ENCODE measurements at places on chromosomes 16 and 17.

- no peak for DNase-seq
Measured at GRCh38 chr17:8944748-8945147, 20.8 kb downstream of the PIK3R5 start.

DNA sequence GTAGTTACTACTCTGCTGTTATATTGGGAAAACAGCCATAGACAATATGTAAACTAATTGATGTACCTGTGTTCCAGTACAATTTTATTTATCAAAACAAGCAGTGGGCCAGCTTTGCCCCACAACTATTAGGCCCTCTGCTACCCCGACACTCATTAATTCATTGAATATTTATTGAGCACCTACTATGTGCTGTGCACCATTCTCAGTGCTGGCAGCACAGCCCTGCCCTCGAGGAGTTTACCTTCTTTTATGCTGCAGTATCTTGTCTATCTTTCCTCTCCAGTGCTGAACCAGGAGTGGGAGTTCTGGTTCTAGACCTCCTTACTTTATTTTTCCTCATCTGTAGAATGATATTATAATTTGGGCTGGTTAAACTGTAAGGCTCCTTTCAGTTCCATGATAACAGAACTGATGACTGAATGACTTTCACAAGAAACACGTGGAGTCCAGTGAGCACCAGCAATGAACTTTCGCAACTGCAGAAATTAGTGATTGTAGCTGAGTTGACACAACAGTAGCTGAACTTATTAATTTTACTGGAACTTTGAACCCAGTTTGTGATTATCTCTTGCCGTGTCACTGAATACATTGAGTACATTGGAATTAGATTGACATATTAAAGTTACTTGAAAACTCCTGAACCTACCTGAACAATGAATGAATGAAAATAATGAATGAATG is 2.4 kb downstream of the GOSR2 start:
- DNase-seq = no peak

- no peak for DNase-seq
Measured at GRCh38 chr17:14297161-14297851, 3.6 kb upstream of the HS3ST3B1 start.

DNA sequence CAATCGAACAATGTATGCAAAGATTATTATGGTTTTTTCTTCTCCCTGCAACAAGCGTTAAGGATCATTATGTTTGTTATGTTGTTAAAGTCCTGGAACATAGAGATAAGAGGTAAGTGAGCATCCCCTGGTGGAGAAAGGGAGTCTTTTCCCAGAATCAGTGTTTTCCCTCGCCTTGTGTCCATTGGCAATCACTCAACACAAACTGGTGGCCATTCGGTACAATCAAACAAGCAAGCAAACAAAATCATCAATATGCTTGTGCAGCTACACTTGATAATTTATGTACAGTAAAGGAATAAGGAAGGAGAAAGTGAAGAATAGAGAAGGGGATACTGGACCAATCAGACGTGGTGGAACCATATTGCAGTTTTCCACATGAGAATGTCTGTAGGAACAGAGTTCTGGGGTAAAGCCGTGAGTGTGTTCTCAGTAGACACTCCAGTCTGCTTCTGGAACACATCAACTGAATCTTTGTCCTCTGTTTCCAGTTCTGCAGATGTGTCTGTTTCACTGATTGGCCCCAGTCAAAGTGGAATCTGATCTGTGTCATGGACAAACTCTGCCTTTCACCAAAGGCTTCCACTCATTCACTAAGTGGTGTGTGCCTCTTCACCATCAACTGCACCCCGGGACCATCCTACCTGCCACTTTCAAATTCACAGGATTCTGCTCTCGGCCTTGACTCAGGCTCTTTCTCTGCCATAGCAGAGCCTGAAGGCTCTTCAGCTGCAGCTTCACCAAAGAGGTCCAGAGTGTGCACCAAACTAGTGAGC is 169.5 kb downstream of the AHSP start:
- no peak for DNase-seq

GRCh38 chr16:16988963-16989362 is 481.8 kb downstream of the XYLT1 start:
- DNase-seq = no peak

DNA sequence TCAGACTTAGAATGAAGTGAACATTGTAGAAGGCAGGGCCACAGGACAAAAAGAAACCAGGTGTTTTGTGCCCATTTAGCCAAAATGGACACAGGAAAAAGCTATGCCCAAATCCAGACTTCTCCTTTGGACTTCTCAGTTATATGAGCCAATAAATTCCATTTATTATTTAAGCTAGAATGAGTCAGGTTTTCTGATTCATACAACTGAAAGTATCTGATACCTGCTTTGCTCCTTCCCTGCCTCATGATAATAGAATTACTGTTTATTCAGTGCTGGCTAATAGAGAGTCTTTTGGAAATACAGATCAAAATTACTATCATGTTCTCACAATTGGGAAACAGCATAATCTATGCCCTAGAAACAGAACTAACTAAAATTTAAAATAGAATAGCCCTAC is 8.7 kb upstream of the CPD start:
- no peak for DNase-seq

DNA sequence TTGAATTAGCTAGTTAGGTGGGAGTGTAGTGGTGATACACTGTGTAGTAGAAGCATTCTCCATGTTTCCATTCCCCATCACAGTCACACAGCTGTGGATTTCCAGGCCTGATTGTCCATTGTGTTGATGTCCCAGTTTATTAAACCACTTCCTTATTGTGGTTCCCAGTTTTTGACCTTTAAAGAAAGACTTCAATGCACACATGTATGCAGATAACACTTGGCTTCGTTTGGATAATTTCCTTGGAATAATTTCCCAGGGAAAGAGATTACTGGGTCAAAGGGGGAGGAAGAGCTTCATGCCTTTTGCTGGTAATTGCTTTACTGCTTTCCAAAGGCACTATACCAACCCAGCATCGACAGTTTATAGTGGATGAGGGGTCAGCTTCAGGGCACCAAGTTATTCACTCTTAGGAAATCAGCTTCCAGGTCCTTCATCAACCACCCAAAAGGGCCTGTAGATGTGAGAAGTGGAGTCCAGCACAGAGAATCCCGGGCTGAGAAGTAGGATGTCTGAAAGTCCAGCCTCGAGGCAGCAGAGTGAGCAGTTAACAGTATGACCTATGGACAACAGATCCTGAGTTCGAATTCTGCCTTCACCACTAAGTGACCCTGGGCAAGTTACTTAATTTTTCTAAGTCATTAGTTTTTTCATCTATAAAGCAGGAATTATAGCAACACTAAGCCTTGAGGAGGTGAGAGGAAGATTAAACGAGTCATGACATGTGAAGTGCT is 31.3 kb upstream of the TNS4 start:
- DNase-seq = no peak

- no peak for DNase-seq
Measured at GRCh38 chr17:29412780-29413565, 22.8 kb downstream of the TAOK1 start.

DNA sequence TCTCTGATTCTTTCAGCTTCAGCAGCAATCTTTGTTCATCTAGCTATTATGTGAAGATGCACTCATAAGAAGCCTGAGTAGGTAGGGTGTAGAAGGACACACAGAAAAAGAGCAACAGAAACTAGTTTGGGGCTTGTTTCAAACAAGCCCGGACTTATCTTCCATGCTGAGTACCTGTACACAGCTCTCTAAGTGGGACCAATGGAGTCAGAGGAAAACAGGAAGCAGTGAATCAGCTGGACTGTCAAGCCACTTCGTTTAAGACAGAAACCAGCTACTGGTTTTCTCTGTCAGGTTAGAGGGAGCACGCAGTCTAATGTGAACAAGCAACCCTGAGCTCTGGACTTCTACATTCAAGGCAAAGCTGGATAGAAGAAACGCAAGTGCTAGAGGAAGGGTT is 16.0 kb downstream of the MAP2K6 start:
- DNase-seq = no peak

- DNase-seq = no peak
Measured at GRCh38 chr17:14270508-14270907, 30.4 kb upstream of the HS3ST3B1 start.

DNA sequence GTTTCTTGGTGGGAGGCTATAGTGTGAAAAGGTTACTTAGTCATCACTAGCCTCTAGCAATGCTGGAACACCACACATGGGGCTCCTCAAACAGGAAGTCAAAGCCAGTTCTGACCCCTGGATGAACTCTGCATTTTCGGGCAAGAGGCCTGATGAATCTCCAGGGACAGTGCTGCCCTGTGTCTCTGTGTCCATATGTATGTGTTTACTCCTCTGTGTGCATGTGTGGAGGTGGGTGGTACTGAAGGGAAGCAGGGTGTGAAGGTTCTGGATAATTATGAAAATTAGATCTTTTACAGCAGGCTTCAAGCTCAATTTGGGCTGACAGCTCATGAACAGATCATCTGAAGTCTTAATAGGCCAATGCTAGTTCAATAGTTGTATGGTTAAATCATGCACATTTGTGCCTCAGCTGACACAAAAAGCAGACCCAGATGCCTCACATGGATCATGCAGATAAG is 133.6 kb downstream of the SNX11 start:
- DNase-seq = peak; percentile 18

DNA sequence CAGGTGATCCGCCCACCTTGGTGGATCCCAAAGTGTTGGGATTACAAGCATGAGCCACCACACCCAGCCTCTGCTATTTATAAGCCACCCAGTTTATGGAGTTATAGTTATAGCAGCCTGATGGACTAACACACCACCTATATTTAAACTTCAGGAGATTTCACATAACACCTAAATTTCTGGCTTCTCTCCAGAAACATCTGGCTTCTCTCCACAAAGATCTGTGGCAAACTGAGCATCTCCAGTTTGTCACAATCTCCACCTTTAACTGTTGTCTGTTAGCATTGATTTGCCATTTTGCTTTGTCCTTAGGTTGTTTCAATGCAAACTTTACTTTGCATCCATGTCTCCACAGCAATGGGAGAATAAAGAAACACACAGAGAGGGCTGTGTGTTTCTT is 39.6 kb downstream of the GDE1 start:
- no peak for DNase-seq

- DNase-seq = no peak
Measured at GRCh38 chr17:77526728-77527350, 386.1 kb downstream of the SEC14L1 start.

DNA sequence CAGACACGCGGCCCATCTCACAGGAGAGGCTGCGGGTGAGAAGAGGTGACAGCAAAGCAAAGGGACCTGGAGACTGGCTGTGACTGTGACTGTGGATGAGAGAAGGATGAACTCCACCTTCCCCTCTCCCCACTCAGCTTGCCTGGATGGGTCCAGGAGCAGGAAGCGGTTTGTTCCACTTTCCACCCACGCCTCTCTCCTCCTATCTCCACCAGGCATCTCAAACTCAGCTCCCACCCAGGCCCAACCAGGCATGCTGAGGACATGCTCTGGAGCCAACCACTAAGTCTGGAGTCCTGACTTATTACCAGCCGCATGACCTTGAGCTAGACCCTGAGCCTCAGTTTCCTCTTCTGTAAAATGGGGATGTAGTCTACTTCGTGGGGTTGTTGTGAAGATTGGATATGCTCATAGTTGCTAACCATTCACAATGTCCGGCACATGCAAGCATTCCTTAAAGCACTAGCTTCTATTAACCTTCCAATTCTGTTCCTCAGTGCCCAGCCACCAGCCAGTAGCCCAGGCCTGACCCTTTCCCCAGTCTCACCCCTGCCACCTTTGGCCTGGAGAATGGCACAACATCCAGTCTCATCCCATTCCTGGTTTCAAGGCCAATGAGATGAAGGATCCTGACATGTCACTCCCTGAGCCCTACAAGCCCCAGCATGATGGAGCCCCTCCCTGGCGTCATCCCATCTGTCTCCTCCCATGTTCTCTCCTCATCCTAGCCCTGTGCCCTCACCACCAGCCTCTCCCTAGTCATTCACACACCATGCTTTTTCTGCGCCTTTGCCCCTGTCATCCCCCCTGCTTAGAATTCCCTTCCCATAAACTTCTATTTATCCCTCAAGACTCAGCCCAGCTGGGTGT is 2.3 kb downstream of the GAS2L2 start:
- DNase-seq = no peak

GRCh38 chr16:78365366-78365765 is 265.9 kb downstream of the WWOX start:
- no peak for DNase-seq

DNA sequence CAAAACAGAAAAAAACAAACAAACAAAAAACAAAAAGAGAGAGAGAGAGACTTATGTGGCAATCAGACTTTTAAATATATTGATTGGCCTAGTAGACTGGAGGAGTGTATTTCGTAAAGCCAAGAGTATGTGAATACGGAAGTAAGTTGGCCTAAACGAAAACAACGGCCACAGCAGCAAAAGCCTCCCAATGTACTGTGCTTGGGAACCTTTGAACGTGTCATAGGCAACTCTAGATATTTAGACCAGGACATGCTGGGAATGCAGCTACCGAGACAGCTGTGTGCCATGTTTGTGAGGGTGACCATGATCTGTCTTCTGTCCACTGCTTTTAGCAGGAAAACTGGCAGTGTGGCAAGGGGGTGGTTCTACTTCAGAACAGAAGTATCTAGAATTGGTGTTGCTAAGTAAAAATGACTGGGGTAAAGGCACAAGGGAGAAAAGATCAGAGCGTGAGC is 7.4 kb downstream of the MAF start:
- no peak for DNase-seq

- DNase-seq = no peak
Measured at GRCh38 chr17:75269844-75270217, 1.2 kb downstream of the MIF4GD start.

DNA sequence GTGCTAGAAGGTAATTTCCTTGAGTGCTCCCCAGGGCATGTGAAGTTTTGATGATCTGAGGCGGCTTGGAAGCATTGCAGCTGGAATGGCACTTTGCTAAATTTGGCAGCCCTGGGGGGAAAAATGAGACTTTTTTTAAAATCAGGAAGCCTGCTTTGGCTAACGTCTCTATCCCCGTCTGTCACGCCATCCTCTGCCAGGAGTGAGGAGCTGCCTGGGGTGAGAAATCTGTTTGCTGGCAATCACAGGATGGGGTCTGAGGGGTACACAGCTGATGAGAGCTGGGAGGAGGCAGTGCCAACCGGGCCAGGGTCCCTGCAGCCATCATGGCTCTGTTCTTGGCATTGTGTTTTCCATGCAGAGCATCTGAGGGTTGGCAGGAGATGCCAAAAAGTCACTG is 2.0 kb downstream of the ABCC12 start:
- DNase-seq = no peak

DNA sequence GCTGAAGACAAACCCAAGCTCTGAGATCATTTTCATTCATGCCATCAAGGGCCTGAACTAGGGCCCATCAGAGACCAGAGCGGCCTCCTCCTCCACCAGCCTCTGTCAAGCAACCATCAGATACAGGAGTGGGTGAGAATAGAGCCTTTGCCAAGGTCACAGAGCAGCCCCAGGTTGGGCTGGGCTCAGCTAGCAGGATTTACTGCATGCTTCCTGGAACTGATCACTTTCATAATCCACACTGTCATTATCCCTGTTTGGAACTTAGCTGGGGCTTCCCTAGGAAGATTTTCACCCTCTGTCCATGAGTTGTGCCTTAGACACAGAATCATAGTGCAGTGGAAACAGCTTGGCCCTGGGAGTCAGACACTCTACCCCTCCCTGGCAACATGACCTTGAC is 5.1 kb downstream of the MT4 start:
- DNase-seq = no peak

Measured in stimulated activated CD8-positive, alpha-beta memory T cell treated with anti-CD3 and anti-CD28 coated beads, Interleukin-7, amount 100 ng/mL, for 48 hours (primary cell).